ENCODE measurements at places on chromosomes 11 and 22. TPM values are rescaled to one million over a fixed set of nuclear protein-coding genes. Genes with fewer than 3 reads are reported as not detected.

DNA sequence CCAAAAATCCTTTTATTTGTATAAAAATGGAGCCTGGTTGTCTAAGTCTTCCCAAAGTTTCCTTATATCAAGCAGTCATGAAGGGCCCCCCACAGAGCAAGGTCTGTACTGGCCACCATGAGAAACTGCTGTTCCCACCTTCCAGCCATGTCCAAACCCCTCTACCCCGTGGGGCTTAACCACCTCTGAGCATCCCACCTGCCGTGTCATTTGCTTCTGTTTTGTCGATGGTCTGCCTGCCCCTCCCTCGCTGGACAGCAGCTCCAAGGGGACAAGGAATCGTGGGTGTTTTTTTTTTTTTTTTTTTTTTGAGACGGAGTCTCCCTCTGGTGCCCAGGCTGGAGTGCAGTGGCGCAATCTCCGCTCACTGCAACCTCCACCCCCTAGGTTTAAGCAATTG, 11.1 kb upstream of the ANO1 start:
- no peaks in the 10 kb centered on the region for H3K36me3 ChIP-seq
- H3K4me1 ChIP-seq = no peaks in the 10 kb centered on the region
- H3K27me3 ChIP-seq = no peaks in the 10 kb centered on the region
- H3K27ac ChIP-seq = no peak overlapping the region

- H3K27ac ChIP-seq = no peak overlapping the region
- H3K36me3 ChIP-seq = no peaks in the 10 kb centered on the region
- DNase-seq = no peak
- H3K4me3 ChIP-seq = no peak overlapping the region
- no peaks in the 10 kb centered on the region for H3K27me3 ChIP-seq
Observed at GRCh38 chr11:14977101-14977880, 5.1 kb upstream of the CALCA start.

GRCh38 chr11:107392611-107393010, 65.0 kb downstream of the CWF19L2 start:
- H3K27ac ChIP-seq = no peak overlapping the region
- no peaks in the 10 kb centered on the region for H3K4me1 ChIP-seq
- H3K36me3 ChIP-seq = no peaks in the 10 kb centered on the region
- no peaks in the 10 kb centered on the region for H3K27me3 ChIP-seq
- no peak for DNase-seq
- H3K4me3 ChIP-seq = no peak overlapping the region

DNA sequence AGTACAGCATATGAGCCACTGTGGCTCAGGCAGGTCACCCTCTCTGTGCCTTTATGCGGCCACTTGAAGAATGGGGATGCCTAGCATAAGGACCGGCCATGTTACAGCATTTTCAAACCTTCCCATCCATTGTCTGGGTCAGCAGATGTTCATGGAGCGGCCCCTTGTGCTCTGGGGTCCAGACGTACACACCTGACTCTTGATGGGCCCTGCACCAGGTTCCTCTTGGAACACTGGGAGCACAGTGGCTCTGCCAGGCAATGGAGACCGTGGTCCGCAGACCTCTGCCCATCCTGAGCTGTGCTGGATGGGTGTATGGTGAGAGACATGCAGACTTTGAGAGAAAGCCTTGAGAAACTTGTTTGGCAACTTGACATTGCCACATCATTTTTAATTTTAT, 9.8 kb downstream of the PRDM11 start:
- H3K36me3 ChIP-seq = no peaks in the 10 kb centered on the region
- no peak overlapping the region for H3K4me3 ChIP-seq
- peak; percentile 41 for DNase-seq
- no peaks in the 10 kb centered on the region for H3K27me3 ChIP-seq

- DNase-seq = peak; percentile 51
- no peak overlapping the region for H3K27ac ChIP-seq
- no peaks in the 10 kb centered on the region for H3K27me3 ChIP-seq
Observed at GRCh38 chr22:48886604-48887393, 940.9 kb downstream of the BRD1 start.

GRCh38 chr11:103433386-103434072, 324.3 kb downstream of the DYNC2H1 start:
- no peaks in the 10 kb centered on the region for H3K4me1 ChIP-seq
- no peak for DNase-seq
- H3K4me3 ChIP-seq = no peak overlapping the region
- no peaks in the 10 kb centered on the region for H3K36me3 ChIP-seq

DNA sequence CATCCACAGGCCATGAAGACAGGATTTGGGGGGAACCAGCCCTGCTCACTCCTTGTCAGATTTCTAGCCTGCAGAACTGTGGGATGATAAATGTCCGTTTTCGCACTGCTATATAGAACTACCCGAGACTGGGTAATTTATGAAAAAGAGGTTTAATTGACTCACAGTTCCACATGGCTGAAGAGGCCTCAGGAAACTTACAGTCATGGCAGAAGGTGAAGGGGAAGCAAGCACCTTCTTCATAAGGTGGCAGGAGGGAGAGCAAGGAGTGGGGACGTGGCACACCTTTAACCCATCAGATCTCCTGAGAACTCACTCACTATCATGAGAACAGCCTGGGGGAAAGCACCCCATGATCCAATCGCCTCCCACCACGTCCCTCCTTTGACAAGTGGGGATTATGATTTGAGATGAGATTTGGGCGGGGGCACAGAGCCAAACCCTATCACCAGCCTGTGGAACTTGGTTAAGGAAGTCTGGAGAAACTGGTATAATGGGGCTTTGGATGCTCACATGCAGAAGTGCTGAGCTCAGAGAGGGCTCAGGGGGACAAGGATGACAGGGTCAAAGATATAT, 50.7 kb downstream of the MYEOV start:
- DNase-seq = no peak
- no peak overlapping the region for H3K4me3 ChIP-seq
- no peaks in the 10 kb centered on the region for H3K4me1 ChIP-seq
- H3K27ac ChIP-seq = no peak overlapping the region
- no peaks in the 10 kb centered on the region for H3K36me3 ChIP-seq
- H3K27me3 ChIP-seq = no peaks in the 10 kb centered on the region

- H3K27ac ChIP-seq = no peak overlapping the region
- H3K4me1 ChIP-seq = no peaks in the 10 kb centered on the region
- H3K27me3 ChIP-seq = no peaks in the 10 kb centered on the region
- no peaks in the 10 kb centered on the region for H3K36me3 ChIP-seq
- DNase-seq = no peak
Observed at GRCh38 chr22:28005513-28005912, 86.5 kb upstream of the PITPNB start.

- no peak overlapping the region for H3K4me3 ChIP-seq
- H3K27ac ChIP-seq = no peak overlapping the region
- no peaks in the 10 kb centered on the region for H3K27me3 ChIP-seq
- DNase-seq = peak; percentile 65
Observed at GRCh38 chr11:120186774-120187591, 23.8 kb upstream of the OAF start.

DNA sequence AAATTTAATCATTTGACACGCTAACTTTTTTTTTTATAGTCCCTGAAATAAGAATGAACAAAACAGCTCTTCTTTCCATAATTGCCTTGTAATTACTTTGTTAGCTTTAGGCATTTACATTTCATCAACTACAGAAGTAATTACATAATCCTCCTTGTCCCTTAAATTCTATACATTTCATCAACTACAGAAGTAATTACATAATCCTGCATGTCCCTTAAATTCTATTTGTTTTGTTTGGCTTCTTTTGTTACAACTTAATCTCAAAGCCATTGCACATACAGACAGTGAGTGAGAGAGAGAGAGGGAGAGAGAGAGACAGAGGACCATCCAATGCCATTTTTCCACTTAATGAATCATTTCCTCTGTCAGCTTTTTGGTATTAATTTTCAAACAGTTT, 873.2 kb downstream of the METTL15 start:
- H3K27me3 ChIP-seq = no peaks in the 10 kb centered on the region
- DNase-seq = no peak
- no peaks in the 10 kb centered on the region for H3K4me1 ChIP-seq
- H3K36me3 ChIP-seq = no peaks in the 10 kb centered on the region

- no peaks in the 10 kb centered on the region for H3K4me1 ChIP-seq
- no peak overlapping the region for H3K27ac ChIP-seq
- no peaks in the 10 kb centered on the region for H3K27me3 ChIP-seq
- H3K36me3 ChIP-seq = no peaks in the 10 kb centered on the region
- DNase-seq = no peak
Observed at GRCh38 chr11:70667767-70668166, 269.4 kb downstream of the CTTN start.

GRCh38 chr11:31783252-31783651, 27.9 kb downstream of the PAX6 start:
- DNase-seq = no peak
- peaks cover 5% of the 10 kb centered on the region for H3K4me1 ChIP-seq
- H3K36me3 ChIP-seq = no peaks in the 10 kb centered on the region
- H3K4me3 ChIP-seq = no peak overlapping the region
- no peaks in the 10 kb centered on the region for H3K27me3 ChIP-seq

GRCh38 chr11:17563961-17564686, 17.1 kb downstream of the OTOG start:
- H3K27ac ChIP-seq = no peak overlapping the region
- no peak overlapping the region for H3K4me3 ChIP-seq
- no peaks in the 10 kb centered on the region for H3K36me3 ChIP-seq

DNA sequence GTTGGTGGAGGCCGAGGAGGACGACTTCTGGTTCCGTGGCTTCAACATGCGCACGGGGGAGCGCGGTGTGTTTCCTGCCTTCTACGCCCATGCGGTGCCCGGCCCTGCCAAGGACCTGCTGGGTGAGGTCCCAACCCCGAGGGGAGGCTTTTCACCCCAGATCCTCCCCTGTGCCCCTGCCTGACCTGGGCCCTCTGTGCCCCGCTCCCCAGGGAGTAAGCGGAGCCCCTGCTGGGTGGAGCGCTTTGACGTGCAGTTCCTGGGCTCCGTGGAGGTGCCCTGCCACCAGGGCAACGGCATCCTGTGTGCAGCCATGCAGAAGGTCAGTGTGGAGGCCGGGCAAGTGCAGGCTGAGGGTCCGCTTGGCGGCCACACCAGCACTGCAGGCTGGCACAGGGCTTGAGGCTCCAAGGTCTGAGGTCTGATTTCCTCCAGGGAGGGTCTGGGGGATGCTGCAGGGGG, 5.1 kb downstream of the MAPK8IP2 start:
- no peak overlapping the region for H3K27ac ChIP-seq
- H3K4me1 ChIP-seq = no peaks in the 10 kb centered on the region
- no peaks in the 10 kb centered on the region for H3K36me3 ChIP-seq
- no peak overlapping the region for H3K4me3 ChIP-seq
- DNase-seq = peak; percentile 51

DNA sequence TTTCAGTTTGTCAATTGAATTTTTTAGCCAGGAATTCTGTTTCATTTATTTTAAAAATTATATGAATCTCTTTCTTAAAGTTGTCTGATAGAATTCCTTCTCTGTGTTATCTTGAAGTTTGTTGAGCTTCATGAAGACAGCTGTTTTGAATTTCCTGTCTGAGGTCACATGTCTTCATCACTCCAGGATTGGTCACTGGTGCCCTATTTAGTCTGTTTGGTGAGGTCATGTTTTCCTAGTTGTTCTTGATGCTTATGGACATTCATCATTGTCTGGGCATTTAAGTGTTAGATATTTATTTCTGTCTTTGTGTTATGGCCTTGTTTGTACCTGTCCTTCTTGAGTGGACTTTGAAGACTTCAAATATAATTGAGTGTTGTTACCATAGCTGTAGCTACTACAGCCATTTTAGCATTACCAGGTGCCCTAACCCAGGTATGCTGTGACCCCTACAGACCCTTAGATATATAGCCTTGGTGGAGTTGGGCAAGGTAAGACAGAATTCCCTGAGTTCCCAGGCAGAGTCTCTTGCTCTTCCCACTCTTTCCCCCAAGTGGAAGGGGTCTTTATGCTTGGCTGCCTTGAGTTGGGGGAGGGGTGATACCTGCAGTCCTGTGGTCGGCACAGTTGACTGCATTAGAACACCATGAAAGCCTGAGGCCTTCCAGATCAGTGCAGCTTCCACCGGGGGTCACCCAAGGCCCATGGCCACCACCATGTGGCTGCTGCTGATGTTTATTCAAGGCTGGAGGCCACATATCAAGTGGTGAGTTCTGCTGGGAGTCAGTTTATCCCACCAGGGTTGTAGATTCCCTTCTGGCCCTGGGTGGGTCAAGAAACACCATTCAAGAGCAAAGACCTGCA, 229.6 kb downstream of the DYNC2H1 start:
- H3K27me3 ChIP-seq = no peaks in the 10 kb centered on the region
- no peaks in the 10 kb centered on the region for H3K4me1 ChIP-seq
- no peak overlapping the region for H3K27ac ChIP-seq

DNA sequence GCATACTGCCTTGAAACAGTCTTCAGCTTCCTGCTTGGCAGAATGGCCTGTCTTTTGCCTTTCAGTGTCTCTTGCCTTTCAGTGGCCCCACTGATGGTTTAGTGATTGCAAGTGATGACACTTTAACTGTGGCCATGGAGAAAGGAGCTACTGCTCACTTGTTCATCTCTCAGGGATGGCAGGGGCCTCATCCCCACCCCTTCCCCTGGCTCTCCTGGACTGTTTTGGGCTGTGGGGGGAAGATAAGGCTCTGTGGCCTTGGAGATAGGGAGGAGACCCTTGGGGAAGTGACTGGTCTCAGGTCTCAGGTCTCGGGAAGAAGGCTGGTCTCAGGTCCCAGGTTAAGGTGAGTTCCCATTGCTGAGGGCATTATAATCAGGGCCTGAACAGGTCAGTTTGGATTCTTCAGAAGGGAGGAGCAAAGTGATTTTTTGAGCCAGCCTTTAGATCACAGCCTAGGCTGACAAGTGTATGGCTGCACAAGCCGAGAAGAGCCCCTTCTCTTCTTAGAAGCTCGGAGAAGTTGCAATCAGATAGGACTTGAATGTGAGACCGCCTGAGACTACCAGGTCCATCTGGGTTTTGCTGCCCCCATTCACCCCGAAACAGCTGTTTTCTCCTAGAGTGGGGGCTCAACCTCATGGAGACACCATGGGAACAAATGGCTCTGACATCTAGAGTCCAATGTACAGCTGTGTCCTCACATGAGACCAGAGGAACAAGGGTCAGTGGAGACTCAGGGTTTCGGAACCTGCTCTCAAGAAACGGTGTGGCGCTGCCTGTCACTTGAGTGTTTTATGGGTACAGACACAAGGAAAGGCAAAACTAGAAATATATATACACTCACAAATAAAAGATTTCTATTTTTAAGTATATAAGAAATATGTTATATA, 15.9 kb upstream of the P2RY2 start:
- no peak overlapping the region for H3K27ac ChIP-seq
- H3K36me3 ChIP-seq = no peaks in the 10 kb centered on the region
- no peaks in the 10 kb centered on the region for H3K27me3 ChIP-seq
- no peaks in the 10 kb centered on the region for H3K4me1 ChIP-seq

DNA sequence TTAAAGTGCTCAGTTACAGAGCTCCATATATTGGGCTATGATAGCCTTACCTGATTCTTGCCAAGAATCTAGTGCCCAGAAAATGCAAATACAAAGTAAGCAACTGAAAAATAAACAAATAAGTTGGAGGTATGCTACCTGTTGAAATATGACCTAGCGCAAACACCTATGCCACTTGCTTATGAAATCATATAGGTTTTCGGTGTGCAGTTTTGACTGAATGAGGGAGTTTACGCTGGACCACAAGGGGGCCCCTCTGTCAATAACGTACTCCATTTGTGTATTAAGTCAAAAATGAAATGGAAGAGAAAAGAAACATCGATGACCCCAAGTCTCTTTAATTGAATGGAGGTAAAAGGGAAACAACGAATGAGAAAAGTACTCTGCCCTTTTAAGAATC, 84.9 kb upstream of the TRIM77 start:
- no peaks in the 10 kb centered on the region for H3K27me3 ChIP-seq
- no peak overlapping the region for H3K4me3 ChIP-seq
- no peak overlapping the region for H3K27ac ChIP-seq
- no peaks in the 10 kb centered on the region for H3K36me3 ChIP-seq

PVALB gene
- total RNA-seq = not detected

AQP11 gene
- total RNA-seq = not detected

PIWIL4 gene
- 5.6 TPM for total RNA-seq

TMEM225 gene
- not detected for total RNA-seq

OSBP2 gene
- 1.1 TPM for total RNA-seq

ABTB2 gene
- 10.5 TPM for total RNA-seq

TRIM51 gene
- not detected for total RNA-seq

Data from aorta (tissue), 5 donors.